Activated T-cell treated with anti-CD3 and anti-CD28 coated beads for 24 hours (primary cell): ENCODE measurements at places on chromosomes 6 and 20.
A peak's percentile ranks its signal among the peaks of the same experiment; 100 is the strongest.

DNA sequence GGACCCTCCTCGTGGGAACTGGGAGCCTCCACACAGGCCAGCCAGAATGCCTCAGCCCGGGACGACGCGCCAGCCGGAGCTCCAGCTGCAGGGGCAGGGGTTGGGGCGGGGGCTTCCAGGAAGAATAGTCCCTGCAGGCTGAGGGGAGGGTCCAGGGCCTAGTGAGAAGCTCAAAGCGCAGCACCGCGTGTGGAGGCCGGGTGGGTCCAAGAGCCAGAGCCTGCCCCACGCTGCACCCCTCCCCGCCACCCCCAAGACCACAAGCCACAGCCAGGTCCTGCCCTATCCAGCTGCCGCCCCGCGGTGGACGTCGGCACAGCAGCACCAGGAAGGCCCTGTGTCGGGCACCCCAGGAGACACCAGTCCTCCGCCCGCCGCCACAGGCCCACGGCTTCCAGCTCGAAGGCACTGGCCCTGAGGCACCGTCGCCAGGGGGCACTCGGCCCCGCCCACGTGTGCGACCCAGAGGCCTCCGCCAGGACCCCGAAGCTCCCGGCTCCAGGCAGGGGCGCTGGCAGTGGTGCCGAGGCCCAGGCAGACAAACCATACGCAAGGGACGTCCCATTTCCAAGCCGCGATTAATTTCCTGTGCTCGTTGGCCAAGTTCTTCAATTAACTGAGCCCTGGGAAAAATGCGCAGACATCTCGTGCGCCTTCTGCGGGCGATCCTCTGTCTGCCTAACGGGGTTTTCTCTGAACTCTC is 19.5 kb downstream of the KCNQ2 start:
- no peak for DNase-seq

GRCh38 chr6:144469144-144469575 is 184.0 kb downstream of the UTRN start:
- DNase-seq = no peak

GRCh38 chr6:116561377-116562018 is 7.9 kb downstream of the CALHM4 start:
- peak; percentile 46 for DNase-seq

GRCh38 chr6:125872259-125872921 is 81.6 kb downstream of the NCOA7 start:
- no peak for DNase-seq

- no peak for DNase-seq
These were observed 115.3 kb upstream of the SPACA1 start for GRCh38 chr6:87932361-87932760.

DNA sequence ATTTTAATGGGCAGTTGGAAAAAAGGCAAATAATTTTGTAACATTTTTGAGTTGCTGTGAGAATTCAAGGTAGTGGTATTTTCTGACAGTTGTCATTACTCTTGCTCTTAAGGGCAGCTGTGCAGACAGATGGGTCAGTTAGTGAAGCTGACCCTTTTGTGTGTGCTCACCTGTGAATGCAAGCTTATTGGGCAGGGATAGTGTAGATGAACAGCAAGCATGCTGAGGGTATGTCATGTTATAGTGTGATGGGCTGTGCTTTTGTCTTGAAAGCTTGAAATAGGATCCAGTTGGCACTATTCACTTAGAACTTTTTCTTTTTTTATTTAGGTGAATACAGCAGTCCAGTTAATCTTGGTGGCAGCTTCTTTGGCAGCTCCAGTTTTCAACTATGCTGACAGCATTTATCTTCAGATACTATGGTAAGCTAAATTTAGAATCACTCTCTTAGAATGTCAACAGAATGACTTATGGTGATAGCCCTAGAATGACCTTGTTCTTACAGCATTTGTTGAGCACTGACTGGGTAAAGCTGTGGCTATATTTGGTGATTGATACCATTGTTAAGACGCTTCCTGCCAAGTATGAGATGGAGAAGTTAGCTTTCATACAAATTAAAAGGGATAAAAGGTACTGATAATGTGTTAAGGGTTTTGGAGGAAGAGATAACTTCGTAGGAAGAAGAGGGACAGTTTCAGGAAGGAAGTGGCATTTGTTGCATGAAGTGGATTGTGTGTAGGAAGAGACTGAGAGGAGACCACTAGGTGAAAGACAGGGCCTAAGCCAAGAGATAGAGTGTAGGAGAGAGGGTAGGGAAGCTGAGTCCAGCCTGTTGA is 19.5 kb downstream of the LRRN4 start:
- no peak for DNase-seq

GRCh38 chr6:138520463-138520862 is 21.2 kb upstream of the NHSL1 start:
- DNase-seq = no peak

GRCh38 chr6:129340983-129341382 is 369.0 kb downstream of the ARHGAP18 start:
- no peak for DNase-seq
